Globus pallidus (tissue), 1 donor: ENCODE measurements at places on chromosomes 7 and 10.
A peak's percentile ranks its signal among the peaks of the same experiment; 100 is the strongest.

DNA sequence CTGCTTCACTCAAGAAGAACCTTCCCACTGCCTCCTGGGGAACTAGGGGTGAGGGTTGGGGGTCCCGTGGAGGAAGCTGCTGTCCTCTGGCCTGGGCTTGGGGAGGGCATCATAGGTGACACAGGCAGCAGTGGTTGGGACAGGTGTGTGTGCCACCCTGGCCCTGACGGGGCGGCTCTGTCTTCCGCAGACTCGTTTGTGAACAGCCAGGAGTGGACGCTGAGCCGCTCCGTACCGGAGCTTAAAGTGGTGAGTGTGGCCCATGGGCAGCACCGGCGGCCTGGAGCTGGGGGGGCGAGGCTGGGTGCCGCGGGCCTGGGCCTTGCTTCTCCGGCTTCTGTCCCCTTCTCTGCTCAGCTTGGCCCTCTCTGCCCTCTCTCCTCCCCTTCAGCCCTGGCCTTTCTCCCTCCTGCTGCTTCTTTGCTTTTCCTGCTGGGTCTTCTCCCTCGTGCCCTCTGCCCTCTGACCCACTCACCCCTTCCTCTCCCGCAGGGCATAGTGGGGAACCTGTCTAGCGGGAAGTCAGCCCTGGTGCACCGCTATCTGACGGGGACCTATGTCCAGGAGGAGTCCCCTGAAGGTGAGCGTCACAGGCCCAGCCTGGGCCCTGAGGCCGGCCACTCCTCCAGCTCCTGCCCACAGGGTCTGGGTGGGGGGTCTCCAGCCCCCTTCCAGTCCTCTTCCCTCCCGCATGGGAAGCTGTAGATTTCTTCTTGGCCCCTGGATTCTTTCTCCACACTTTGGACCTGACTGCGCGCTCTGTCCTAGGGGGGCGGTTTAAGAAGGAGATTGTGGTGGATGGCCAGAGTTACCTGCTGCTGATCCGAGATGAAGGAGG, 30.5 kb downstream of the AGAP3 start:
- DNase-seq: no peak

DNA sequence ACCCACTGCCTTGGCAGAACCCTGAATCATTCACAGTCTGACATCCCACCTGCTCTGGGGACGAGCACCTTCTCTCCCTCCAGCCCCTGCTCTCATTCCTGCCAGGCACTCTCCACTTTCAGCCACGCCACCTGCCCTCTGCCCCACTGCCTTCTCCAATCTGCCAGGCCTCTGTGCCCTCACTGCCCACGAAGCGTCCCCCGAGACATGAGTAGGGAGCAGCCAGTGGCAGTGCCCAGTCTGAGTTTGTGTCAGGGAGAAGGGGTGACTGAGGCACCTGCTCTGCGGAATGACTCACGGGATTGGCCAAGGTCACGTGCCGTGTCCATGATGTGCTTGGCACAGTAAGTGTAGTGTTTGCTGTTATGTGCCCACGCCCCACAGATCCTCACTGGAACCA, 215.2 kb upstream of the PPP2R2D start:
- DNase-seq: no peak

DNA sequence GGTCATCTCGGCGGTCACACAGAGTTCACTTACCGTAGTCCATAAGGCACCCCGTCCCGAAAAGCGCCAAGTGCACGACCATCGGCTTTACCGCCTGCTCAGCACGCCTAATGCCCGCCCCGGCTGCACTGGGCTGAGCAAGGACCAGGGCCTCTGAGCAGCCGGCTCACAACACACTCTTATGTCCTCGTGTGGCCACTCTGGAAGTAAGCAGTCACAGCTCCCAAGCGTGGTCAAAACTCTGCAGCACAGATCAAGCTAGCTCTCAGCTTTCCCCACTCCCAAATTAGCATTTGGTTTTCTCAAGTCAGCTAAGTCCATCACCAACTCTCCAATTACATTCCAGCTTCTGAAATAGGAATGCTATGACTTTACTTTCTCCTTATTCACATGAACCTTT, 57.7 kb downstream of the MAD1L1 start:
- no peak for DNase-seq

DNA sequence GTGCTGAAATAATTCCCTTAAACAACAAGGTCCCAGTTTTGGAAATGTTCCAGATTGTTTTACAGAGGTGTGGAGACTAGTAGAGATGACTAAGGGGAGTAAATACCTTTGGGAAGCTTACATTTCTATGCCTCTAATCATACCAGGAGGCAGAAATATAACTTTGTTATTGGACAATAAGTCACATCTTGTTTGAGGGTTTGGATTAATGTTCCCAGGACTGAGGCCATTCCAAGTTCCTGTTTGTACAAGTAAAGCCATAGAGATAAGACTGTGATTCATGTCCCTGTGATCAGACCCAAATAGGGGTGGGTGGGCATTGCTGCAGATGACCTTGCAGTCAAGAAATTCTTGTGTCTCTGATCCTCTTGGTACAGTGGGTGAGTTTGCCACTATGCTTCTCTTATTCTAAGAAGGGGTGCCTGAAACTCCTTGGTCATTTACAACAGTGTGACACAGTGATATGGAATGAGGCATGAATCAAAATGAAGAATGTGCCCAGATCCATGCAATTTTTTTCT, 508.3 kb downstream of the SORCS3 start:
- DNase-seq: no peak

GRCh38 chr7:22351329-22351692, 5.6 kb downstream of the RAPGEF5 start:
- DNase-seq: no peak

- no peak for DNase-seq
These were observed 35.0 kb upstream of the ELMO1 start for GRCh38 chr7:37483627-37484026.

- DNase-seq: no peak
These were observed 9.2 kb downstream of the MKX start for GRCh38 chr10:27736396-27736795.

DNA sequence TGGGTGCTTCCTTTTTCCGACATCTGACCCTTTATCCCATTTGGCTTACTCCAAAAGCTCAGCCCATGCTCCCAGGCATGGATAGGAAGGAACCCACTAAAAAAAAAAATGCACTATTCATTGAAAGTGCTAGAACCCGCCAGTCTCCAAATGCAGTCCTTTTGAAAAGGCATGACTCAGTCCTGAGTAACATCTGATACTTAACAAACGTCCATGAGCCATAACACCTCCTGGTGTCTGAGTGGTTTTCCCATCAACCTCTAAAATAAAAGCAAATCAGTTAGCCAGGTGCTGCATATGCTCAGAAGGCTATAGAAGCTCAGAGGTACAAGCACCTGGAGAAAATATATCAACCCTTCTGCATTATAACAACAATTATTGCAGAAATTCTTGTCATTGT, 45.0 kb upstream of the CACUL1 start:
- DNase-seq: no peak

DNA sequence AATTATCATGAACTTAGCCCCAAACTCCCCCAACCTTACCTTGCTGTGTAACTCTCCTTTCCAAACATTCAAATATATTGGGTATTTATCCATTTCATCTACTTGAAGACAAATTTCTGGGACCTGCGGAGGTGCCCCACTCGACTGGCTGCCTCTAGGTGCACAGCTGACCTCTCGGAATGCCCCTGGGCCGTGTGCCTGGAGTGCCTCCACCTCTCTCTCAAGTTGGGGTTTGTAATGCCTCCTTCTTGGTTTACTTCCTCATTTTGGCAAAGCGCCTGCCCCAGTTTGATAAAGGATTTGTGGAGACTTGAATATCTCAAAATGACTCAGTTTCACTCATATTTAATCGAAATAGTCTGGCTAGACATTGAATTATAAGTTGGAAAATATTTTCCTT, 16.6 kb downstream of the ZNF777 start:
- no peak for DNase-seq

DNA sequence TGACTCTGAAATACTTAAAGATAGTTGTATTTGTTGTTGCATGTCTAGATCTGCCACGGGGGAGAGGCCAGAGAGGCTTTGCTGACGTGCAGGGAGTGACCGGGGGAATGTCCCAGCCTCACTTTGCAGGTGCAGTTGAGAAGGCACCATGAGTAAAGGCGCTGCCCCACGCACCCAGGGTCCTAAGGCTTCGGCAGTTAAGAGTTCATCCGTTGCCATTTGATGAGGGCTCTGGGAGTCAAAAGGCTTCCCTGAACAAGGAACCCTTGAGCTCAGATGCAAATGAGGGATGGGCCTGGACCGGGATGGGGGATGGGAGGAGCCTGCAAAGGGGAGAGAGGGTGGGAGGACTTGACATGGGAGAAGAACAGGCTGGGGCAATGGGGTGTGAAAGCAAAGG, 20.4 kb downstream of the PPP2R2D start:
- DNase-seq: peak; percentile 57

DNA sequence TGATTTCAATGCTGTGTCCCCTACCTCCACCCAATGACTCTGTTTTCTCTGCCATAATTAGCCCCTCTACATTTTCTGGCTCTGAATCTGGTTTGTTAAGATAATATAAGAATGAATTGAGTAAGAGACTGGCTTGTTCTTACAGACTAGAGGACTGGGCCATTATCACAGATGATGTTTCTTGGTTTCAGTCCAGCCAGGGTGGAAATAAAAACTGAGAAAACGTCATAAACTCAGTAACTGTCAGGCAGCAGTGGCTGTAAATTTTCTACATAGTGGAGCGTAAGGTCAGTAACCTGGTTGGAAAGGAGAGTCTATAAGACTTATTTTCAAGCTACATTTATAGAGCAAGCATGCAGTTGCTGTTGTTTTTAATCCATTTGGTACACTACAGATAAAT, 485.4 kb downstream of the HTR7 start:
- DNase-seq: no peak

GRCh38 chr7:38977685-38978084, at the start of gene POU6F2:
Gene POU6F2 (plus strand): TSS chr7:38977909. CDS start chr7:38977954, 45 bp downstream.
- DNase-seq: no peak

- DNase-seq: no peak
These were observed 138.1 kb downstream of the KIAA1217 start for GRCh38 chr10:24346877-24347519.

DNA sequence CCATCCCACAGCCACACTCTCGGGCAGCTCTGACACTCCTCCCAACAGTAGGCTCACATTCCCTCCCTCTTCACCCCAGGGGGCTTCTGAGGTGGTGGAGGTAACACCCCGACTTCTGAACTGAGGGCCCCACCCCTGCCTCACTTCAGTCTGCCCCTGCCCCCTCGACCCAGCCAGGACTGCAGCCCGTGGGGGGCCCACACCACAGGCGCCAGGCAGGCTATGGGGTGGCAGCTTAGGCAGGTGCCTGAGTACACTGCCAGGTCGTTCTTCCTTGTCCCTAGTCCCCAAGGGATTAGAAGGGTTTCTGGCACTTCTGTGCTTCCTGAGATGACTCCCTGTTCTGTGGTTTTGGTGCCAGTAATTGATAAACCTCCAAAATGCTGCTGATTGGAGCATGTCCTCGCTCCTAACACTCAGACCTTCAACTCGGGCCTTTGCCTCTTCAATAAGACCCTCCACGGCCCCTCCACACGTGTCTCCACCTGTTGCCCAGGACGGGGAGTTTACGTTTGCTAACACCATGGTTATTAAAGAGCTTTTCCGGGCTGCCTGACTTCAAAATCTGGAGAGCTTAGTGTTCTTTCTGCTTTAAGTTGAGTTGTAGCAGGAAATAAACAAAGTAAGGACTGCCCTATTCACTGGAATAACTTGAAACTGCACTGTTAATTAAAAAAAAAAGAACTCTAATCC, 23.8 kb upstream of the LARP4B start:
- DNase-seq: no peak

GRCh38 chr10:98795467-98795866, 348.7 kb upstream of the HPS1 start:
- no peak for DNase-seq

DNA sequence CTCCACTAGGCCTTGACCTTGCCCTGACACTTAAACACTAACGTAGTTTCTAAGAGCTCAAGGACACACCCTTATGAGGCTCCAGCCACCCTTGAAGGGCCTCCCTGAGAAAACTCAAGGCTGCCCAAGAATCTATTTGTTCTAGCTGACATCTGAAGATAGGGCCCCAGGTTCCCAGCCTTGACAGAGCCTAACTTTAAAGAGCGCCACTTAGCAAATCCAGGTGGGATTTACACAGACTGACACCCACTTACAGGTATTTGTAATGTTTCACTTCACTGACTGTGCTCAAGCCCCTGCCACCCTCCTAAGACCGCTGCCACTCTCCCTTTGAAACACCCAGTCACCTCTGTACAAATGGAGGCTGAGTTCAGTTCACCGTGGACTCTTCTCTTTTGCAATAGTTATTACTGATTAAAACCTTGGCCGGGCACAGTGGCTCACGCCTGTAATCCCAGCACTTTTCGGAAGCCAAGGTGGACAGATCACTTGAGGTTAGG, 90.4 kb downstream of the SVOPL start:
- no peak for DNase-seq
